ENCODE measurements at places on chromosomes 3 and 15.

GRCh38 chr3:186121278-186121677, 12.4 kb upstream of the ETV5 start:
- DNase-seq = no peak

DNA sequence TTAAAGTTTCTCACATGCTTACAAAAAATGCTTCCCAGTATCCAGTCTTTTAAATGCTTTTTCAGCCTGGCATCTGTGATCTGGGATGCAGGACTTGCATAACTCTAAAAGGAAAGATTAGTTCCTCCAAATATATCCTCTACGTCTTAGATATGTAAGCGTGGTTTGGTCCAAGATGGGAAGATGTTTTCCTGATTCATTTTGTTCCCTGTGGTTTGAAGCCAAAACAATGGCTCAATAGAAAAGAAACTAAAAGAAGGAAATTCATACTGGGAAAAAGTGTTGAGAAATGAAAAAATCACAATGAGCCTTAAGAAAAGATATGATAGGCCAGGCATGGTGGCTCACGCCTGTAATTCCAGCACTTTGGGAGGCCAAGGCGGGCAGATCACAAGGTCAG, 1002.8 kb downstream of the NAALADL2 start:
- DNase-seq = no peak

DNA sequence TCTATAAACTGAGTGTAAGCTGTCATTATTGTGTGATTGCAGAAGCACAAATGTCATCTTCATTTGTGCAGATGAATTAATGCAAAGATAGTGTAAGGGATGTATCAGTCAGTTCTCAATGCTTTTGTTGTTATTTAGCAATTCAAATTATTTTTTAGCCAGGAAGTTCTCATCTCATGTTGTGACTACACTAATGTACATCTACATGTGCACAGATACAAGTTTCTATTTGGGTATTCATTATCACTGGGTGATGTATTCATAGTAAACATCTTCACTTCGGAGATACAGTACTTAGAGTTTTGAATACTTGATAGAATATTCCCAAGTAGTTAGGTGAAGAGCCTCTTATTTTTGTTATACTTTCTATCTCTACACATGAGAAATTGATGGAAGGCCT, 11.1 kb downstream of the EIF2A start:
- no peak for DNase-seq

DNA sequence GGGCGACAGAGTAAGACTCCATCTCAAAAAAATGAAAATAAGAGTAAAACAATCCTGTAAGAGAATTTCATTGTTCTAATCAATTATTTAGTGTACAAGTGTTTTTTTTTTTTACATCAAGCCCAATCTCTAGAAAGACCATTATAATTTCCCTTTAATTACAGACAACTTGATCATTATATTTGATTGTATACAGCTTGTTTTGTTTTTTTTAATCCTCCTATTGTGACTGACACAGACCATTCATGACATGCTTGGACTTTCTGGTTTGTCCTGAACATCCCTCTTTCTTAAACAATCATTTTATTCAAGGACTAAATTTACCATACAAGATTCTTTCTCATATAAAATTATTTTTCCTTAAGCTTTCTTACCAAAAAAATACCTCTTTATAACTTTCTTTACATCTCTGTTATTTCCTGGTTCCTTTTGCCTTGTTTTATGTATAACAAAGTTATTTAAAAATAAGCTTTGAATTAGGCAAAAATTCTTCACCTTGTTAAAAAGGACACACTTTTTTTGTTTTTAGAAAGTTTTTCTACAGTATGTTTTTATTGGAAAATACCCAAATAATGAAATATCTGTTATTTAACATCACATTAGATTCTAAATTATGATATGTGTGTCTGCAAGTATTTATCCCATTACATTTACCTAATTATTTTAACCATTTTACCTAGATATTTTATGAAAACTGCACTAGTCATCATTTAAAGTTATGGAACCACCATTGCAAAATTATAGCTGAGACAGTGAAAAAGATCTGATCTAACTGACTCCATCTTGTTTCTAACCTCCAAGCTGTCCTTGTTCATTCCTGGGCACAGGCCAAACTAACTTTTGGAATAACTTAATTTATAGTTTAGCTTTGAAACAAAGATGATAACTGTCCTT, 26.1 kb upstream of the GFM1 start:
- no peak for DNase-seq

- DNase-seq = no peak
Measured at GRCh38 chr15:78536134-78536533, 4.1 kb upstream of the PSMA4 start.

GRCh38 chr3:132210476-132211346, 106.5 kb upstream of the ACP3 start:
- DNase-seq = no peak

DNA sequence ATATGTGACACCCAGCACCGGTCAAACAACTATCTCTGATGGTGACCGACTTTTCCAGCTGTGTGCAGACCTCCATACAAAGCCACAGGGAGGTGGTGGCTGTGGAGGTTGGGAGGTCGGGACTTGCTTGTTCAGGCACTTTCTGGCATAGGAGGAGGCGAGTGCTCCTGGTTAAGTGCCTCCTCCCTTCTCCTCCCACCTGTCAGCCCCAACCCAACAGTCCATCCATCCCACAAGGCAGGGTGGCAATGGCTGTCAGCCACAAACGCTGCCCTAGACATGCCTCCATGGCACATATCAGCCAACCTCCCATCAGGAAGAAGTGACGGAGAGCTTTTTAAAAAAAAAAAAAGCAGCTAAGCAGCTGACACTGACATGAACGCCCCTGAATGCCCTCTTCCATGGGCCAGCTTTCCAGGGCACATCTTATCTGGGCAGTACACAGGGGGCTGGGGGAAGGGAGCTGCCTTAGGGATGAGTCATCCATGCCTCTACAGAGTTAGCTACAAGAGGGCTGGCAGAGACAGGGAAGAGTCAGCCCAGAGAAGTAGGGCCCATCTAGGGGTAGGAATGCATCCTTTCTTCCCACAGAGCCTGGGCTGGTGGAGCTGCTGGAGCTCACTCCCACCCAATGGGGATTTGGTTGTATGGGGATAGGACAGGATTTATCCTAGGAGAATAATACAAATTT, 41.2 kb downstream of the CCDC12 start:
- DNase-seq = peak; percentile 22

DNA sequence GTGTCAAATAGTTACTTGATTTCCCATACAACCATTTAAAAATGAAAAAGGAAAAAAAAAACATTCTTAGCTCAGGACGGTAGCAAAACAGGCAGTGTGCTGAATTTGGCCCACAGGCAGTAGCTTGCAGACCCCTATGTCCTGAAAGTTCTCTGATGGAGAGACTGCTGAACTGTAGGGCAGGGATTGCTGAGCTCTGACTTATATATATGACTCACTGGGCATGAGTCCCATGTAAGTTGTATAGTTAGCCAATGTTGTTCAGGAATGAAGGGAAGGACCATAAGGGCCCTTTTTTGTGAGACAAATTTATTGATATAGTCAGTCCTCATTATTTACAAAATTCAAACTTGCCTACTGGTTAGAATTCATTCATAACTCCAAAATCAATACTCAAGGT, 36.9 kb upstream of the FRMD4B start:
- no peak for DNase-seq

GRCh38 chr15:77863491-77864105, 213.9 kb downstream of the TBC1D2B start:
- DNase-seq = no peak

GRCh38 chr15:77697893-77698292, 65.2 kb upstream of the LINGO1 start:
- no peak for DNase-seq

DNA sequence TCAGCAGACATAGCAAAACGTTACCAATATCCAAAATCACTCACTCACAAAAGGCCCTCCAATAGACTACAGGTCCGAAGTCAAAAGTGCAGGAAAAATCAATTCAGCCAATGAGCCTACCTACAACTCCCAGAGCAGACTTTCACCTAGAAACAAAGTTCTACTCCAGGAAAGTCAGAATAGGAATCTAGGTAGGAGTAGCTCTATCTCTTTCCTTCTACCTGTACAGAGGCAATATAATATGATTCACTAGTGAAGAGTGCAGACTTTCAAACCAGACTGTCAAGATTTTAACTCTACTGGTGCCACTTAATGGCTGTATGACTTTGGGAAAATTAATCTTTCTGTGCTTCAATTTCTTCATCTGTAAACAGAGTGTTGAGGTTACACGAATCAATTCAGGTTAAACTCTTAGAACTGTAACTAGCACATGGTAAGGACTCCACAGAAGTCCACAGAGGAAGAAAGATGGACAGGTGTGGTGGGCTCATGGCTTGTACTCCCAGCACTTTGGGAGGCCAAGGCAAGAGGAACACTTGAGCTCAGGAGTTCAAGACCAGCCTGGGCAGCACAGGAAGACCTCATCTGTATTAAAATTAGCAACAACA, 9.4 kb downstream of the DCUN1D1 start:
- DNase-seq = no peak

- DNase-seq = no peak
Measured at GRCh38 chr15:55241186-55241585, 44.4 kb upstream of the RSL24D1 start.

- DNase-seq = no peak
Measured at GRCh38 chr3:132829101-132829500, 106.9 kb upstream of the NPHP3 start.

DNA sequence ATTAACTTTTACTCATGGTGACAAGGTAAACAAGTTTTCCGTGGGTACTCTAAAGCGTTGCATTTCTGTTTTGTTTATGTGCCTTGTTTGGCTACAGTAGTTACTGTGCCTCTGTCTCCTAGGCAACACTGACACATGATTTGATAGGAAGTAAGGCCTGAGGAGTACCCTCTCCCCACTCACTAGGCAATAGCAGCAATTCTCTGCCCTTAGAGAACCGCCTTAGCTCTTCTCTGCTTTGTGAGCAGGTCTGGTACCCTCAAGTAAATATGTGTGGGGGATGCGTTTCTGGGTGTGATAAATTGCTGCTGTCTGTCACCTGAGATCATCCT, at the start of gene IL5RA:
IL5RA (minus strand) TSS at position 76 of the 332 bp plus-strand sequence. CDS start 5,390 bp downstream, outside the sequence.
- DNase-seq = no peak

DNA sequence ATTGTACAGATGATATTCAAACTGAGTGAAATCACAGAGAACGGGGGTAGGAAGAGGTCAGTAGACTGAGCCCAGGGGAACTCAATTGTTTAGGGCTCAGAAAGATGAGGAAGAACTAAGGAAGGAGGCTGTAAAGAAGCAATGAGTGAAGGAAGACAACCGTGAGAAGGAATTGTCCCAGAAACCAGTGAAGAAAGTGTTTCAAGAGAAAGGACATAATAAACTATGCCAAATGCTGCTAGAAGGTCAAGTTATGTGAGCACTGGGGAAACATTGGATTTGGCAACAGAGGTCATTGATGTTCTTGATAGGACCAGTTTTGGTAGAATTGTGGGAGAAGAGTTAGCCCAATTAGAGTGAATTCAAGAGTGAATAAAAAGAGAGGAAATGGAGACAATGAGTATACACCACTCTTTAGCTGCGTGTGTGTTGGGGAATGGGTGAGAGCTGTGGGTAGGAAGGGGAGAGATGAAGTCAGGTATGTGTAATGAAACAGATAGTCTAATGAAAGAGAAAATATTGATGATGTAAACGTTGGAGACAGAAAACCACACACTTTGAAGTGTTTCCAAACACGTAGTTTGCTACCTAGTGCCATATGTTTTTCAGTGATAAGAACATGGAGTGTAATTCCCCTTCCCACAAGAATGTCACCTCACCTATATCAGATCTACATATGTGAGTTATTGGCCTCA, 42.5 kb upstream of the MME start:
- DNase-seq = no peak

- no peak for DNase-seq
Measured at GRCh38 chr3:136070334-136070733, 104.8 kb downstream of the PPP2R3A start.

DNA sequence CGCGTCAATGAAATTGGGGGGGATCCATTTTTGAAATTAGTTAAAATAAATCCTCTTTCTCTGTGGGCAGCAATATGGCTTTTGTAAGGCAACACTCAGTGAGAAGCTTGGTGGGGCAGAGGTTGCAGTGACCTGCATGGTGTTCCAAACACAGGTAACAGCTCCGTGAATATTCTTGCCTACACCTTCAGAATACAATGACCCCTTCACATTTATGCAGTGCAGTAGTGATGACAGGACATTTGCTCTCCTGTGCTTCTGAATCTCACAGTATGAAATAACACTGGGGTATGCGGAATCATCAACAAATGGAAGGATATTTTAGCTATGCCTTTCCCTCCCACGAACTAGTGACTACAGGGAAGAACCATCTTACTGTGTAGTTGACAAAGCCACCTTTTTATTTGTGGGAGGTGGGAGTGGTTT, 6.9 kb downstream of the AHSG start:
- no peak for DNase-seq

GRCh38 chr3:74301056-74301455, 313.4 kb downstream of the CNTN3 start:
- no peak for DNase-seq

DNA sequence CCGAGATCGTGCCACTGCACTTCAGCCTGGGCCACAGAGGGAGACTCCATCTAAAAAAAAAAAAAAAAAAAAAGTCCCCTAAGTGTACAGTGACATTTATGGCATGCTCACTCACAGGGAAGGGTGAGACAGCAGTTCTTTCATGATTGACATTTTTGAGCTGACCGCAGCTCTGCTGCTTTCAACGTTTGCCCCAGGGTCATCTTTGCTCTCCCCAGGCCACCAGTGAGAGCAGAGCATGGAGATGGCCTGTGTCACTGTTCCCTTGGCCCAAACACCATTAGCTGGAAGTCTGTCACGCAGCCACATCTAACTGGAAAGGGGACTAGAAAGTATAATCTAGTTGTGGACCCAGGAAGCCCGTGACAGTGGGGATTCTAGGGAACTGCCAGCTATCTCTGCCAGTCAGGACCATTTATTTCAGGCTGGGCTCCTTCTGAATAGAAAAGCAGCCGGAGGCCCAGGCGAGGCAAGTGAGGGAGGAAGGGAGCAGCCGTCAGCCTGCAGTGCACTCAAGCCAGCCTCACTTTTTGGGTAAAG, 193.4 kb upstream of the HES1 start:
- DNase-seq = no peak

DNA sequence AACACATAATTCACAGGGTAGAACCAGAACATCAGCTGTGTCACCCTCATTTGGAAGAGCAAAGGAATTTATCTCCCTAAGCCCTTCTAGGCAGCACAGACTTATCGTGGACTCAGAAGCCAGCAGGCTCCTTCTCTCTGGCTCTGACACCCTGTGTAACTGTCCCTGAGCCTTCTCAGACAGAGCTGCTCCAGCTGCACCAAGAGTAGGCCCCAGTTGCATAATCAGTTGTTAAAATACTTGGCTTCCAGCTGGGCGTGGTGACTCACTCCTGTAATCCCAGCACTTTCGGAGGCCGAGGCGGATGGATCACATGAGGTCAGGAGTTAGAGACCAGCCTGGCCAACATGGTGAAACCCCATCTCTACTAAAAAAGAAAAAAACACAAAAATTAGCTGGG, 49.4 kb upstream of the ACVR2B start:
- DNase-seq = no peak

- no peak for DNase-seq
Measured at GRCh38 chr15:52551762-52552161, 17.1 kb downstream of the ARPP19 start.

- peak; percentile 56 for DNase-seq
Measured at GRCh38 chr15:73927003-73927475, 777 bp downstream of the LOXL1 start.

- DNase-seq = no peak
Measured at GRCh38 chr15:51129535-51130188, 35.0 kb upstream of the TNFAIP8L3 start.

- DNase-seq = no peak
Measured at GRCh38 chr3:179768080-179768479, 115.2 kb downstream of the USP13 start.
